ENCODE measurements at places on chromosomes 16 and 17. TPM values are rescaled to one million over a fixed set of nuclear protein-coding genes. Genes with fewer than 3 reads are reported as not detected.
A peak's percentile ranks its signal among the peaks of the same experiment; 100 is the strongest.

DNA sequence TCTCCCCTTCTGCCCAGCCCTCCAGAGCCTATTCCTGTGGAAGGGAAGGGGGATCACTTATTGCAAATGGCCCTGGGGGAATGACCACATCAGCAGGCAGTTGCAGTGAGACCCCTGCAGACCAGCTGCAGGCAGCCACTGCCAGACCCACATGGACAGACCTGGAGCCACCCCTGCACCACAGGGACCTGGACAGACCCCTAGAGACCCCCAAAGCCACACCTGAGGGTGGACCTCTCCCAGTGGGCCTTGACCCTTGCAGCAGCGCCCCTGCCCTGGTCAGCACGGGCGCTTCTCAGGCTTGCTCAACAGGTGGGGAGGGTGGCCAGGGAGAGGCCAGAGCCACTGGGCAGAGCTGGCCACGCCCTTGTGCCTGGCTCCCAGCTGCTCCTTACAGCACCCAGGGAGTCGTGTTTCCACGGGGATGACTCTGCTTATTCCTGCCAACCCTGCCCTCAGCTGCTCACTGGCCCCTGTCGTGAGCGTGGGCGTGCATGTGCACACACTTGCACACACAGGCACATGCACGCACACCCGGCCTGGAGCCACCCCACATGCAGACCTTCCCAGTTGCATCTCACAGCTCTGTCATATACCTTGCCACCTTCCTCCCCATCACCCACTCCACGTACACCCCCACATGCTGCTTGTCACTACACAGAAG lies 1.3 kb upstream of the SCN4A start:
- DNase-seq: no peak

The KRTAP1-5 gene
- not detected for polyA plus RNA-seq

DNA sequence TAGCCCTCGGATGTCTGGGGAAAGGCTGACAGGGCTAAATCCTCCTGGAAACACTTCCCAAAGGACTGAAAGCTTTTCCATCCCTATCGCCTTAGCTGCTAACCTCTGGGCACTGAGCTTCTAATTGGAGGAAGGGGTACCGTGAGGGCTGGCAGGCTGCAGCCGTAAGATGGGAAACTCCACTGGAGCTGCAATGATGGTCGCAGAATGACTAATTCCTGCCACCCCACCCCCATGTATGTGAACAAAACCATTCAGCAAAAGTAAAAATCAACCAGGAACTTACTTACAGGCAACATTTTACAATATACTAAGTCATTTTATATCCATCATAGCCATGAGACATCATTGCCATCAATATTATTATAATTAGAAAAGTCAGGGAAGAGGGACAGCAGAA lies 133.3 kb downstream of the ABCC12 start:
- no peak for DNase-seq

- no peak for DNase-seq
These were observed 8.1 kb upstream of the NKD1 start for GRCh38 chr16:50539822-50540710.

DNA sequence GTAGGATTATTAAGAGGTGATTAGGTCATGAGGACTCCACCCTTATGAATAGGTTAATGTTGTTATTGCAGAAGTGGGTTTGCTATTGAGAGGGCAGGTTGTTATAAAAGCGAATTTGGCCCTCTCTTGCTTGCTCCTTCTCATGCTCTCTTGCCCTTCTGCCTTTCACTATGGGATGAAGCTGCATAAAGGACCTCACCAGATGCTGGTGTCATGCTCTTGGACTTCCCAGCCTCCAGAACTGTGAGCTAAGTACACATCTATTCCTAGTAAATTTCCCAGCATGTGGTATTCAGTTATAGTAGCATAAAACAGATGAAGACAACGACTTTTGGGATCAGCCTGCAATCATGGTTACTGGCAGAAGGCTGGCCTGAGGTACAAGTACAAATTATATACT lies 41.4 kb upstream of the FBXO47 start:
- DNase-seq: no peak

The PITPNM3 gene
- polyA plus RNA-seq: 5.9 TPM

DNA sequence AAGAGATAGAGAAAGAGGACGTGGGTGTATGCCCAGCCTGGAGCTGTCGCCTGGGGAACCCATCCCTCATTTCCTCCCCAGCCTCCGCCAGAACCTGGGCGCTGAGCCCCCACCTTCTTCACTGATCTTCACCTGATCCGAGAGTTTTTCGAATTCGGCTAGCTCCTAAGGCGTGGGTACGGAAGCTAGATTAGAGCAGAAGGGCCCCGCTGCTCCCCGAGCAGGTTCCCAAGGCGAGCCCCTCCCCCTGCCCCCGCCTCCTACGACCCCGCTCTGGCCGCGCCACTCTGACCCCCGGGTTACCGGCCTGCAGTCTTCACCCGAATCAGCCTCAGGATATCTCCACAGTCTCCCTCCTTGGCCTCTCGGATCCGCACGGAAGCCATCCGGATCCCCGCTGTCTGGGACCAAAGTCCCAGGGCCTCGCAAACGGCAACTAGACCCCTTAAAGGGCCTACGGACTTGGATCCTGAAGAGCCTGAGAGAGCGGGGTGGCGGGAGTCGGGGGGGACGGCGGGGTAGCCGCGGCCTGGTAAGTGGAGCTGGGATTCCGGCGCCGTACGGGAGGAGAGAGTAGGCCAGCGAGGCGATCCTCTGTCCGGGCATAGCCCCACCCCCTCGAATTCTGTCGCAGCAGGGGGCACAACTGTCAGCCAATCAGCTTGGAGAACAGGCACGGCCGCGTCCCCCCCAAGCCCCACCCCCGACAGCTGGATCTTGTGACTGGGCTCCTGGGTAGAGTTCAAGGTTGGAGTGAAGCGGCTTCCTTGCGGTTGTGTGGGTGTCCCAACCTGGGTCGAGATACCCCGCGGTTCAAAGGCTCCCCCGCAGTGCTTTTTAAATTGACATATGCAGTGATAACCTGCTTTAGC lies at the start of gene SAT2:
Gene SAT2, minus strand, starts transcription at position 572 of the 872 bp plus-strand sequence. Its CDS starts 186 bp downstream, at position 386.
- DNase-seq: peak; percentile 94

- DNase-seq: peak; percentile 82
These were observed 2.9 kb upstream of the BCL6B start for GRCh38 chr17:7019839-7020519.

- DNase-seq: no peak
These were observed 610.7 kb downstream of the KCNJ2 start for GRCh38 chr17:70780031-70780430.

The PRSS8 gene
- polyA plus RNA-seq: 0.48 TPM

The SNX20 gene
- 1.7 TPM for polyA plus RNA-seq
